ENCODE measurements at places on chromosomes 12 and 14.

DNA sequence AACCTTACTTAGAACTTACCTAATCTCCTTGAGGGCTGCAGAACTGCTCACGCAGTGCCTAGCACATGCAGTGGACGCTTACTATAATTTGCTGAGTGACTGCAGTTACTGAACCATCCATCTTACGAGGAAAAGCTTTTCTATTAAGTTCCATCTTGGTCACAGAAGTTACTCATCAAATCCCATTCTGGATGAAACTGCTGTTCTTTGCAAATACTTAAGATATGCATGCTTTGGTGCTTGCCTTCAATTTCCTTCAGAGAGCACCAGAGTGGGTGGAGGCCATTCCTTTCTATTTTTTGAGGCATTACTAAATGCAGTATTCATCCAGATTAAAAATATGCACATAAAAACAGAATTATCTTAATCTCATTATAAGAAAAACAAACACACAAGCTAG is 17.7 kb upstream of the PELI2 start:
- no peak for DNase-seq

DNA sequence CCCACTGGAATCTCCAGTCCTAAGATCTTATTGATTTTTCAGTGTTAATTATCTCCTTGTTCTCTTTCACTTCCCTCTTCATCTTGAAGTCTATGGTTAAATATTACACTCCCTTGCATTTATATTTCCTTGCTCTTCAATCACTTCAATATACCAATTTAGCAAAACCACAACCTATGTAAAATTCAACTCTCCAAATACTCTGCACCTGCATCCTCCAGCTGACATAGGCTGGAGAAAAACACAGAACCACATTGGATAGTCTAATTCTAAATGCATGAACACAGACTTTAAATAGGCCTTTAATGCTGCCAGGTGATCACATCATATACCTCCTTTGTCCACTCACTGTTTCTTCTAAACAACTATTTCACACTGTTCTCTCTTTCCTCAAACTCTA is 253.8 kb upstream of the GARIN6 start:
- DNase-seq = no peak

DNA sequence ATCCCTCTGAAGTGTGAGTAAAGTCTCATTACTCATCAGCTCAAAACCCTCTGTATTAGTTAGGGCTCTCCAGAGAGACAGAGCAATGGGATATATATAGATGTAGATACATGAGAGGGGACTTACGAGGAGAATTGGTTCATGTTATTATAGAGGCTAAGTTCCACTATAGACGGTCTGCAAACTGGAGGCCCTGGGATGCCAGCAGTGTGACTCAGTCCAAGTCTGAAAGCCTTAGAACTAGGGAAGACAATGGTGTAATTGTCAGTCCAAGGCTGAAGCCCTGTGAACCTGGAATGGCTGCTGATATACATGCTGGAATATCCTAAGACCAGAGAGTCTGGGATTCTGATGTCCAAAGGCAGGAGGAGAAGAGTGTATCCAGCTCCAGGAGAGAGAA is 57.3 kb upstream of the CEP83 start:
- DNase-seq = peak; percentile 46

DNA sequence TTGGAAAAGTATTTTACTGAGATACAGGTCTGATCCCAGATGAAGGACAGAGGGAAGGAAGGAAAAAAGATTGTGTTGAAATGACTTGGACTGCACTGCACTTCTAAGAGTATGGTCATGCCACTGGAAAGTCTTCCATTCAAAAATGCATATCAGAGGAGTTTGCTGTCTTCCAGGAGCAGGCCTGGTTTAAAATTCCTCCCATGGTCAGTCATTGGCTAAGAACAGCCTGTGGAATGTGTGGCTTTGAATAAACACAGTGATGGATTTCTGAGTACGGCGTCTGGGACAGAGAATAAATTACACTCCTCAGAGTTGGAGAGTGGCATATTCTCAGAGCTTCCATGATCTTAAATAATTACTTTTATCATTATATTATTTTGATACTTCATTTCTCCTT is 245.8 kb upstream of the PDZRN4 start:
- no peak for DNase-seq

DNA sequence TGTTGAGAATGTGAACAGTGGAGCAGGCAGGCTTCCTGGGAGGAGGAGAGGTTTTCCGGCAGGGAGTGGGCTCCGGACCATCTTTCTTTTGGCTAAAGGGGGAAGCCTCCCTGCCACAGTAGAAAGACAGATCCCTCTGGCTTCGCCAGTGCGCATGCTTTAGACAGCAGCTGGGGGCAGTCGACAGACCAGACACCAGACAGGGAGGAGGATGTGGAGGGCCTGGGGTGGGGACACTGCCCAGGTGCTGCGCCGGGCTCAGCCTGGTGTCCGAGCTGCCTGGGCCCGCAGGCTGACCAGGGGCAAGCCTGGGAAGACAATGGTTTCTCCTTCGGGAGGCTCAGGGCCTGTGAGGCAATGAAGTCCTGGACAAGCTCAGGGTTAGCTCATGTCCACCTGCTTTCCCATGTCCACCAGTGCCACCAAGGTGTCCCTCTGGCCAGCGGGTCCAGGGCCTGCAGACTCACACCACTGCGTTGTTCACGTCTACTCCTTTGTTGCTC is 67.3 kb downstream of the PRIMA1 start:
- no peak for DNase-seq

DNA sequence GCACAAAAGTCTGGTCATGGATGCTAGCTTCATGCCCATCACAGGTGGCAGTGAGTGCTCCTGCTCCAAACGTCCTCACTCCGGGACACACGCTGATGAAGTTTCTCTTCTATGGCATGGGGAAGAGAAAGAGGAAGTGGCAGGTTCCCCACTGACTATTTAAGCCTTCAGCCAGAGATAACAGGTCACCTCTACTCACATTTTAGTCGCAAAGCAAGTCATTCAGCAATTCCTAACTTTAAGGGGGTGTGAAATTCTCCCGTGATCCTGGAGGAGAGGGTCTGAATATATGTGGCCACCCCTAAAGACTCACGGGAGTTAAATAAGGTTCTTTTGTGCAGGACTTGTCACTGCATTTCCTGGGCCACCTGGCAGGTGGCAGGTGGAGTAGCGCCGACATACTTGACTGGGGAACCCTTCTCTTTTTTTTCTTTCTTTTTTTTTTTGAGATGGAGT is 18.8 kb upstream of the RCOR1 start:
- DNase-seq = no peak

DNA sequence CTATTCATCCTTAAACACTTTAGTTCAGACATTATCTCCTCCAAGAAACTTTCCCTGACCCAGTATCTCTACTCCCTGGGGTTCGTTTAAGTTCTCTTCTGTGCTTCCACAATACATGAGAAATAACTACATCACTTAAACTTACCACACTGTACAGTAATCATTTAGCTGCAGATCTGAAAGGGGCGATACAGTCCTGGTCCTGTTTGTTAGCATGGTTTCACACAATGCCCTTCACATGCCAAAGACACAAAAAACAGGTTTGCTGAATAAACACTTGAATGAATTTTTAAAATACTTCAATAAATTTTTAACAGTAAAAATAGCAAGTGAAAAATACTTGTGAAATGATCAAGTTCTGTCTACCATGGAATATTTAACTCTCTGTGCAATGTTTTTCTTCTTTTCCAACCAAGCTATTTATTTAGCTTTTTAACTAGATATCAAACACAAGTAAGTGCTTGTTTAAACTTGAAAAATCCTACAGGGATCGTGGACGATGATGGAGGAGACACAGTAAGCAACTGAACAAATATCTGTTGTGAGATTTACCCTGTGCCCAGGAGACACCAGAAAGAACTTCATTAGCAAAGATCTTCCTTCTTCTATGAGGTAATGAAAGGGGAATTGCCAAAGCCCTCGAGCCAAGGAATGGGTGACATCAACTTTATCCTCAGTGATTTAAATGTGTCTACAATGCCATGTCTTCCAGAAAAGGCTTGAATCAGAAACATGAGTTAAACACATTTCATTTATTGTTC is 255.6 kb upstream of the GRIP1 start:
- DNase-seq = no peak

Measured in ELR (cell line).